ENCODE measurements at places on chromosomes 1 and 21.
A peak's percentile ranks its signal among the peaks of the same experiment; 100 is the strongest.

GRCh38 chr21:35338281-35338680 lies 289.2 kb upstream of the RUNX1 start:
- DNase-seq, result no peak

DNA sequence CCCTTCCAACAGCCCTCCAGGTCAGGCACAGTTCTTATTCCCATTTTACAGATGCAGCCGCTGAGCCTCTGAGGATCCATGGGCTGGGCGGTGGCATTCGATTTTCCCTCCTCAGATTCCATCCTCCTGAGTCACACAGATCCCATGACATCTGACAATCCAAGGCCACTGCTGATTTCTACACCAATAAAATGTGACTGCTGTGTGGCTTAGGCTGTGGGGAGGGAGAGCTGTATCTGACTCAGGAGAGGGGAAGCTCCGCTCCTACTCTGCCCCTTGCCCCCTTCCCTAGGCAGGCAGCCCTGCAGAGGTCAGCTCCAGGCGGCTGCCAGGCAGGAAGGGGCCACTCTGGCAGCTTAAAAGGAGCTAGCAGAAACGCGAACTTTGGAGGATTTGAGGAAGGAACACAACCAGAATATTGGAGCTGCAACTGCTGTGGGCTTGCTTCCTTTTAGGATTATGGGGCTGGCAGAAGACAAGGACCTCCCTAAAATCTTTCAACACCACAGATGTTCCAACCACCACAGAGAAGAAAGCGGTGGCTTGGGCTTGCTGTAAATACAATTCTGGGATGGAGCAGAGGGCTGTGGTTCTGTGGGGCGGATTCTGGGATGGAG lies 50.0 kb downstream of the MRPL37 start:
- DNase-seq, result no peak

DNA sequence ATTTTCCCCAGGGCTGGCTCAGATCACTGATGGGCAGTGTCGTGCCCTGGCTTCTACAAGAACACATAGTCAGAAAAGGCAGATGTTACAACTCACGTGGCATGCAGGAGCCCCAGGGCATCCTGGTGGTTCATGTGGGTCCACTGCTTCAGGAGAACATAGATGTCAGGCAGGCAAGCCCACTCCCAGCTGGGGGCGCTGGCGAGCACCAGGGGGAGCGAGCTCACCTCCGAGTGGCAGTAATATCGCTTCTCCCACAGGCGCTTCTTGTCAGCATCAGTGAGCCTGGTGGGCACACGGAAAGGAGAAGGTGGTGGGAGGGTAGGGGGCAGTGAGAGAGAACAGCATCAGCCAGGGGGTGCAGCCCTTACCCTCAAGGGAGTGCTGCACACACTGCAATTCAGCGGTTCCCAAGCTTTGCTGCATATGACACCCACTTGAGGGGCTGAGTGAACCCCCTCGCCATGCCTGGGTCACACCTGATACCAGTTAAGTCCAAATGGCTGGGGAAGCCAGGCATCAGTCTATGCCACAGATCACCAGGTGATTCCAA lies 34.3 kb upstream of the PPP1R15B start:
- peak; percentile 18 for DNase-seq

- no peak for DNase-seq
Observed at GRCh38 chr1:212967801-212968200, 17.5 kb downstream of the VASH2 start.

DNA sequence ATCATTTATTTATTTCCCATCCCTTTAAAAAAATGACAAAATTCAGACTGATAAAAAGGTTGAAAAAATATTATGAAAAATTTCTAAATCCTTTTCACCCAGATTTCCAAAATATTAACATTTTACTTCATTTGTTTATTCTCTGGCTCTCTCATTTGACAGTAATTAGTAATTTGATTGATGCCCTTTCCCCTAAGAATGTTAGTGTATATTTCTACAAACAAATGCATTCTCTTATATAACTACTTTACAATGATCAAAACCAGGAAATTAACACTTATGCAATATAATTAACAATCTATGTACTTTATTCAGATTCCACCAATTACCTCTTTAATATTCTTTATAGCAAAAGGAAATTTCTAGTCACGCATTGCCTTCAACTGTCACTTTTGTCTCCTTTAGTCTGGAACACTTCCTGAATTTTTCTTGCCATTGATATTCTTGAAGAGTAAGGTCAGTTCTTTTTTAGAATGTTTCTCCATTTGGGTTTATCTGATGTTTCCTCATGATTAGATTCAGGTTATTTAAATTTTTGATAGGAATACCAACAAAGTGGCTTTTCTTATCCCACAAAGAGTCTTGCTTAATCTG lies 3.9 kb downstream of the CD53 start:
- no peak for DNase-seq

- no peak for DNase-seq
Observed at GRCh38 chr1:203985676-203986075, 87.2 kb upstream of the SOX13 start.

- DNase-seq, result no peak
Observed at GRCh38 chr1:57576756-57577155, 152.9 kb upstream of the DAB1 start.

GRCh38 chr1:54220004-54220811 lies 20.2 kb downstream of the MRPL37 start:
- no peak for DNase-seq

- DNase-seq, result no peak
Observed at GRCh38 chr1:46210561-46210960, 7.4 kb downstream of the LURAP1 start.

GRCh38 chr1:95308276-95309030 lies 74.4 kb downstream of the RWDD3 start:
- no peak for DNase-seq

DNA sequence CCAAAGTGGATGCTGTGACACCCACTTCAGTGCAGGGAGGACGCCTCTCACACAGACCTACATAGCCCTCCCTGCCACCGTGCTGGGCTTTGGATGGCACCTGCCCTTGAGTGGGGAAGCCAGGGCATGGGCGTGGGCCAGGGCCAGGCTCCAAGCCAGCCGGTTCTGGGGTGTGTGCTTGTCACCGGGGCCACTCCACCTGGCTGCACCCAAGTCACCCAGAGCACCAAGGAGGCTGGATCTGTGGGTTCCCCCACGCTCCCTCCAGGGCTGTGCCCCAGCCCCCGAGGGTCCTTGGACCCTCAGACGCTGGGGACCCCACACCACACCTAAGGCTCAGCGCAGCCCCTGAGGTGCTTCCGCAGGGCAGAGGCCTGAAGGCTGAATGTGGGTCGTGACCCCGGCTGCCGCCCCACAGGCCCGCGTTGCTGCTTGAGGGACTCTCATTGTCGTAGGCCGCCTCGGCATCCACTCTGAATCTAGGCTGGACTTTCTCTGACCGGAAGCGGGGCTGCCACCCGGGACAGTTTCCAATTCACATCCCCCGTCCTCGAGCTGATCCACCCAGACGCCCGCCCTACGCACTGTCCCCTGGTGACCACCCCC lies 1.5 kb downstream of the MXRA8 start:
- no peak for DNase-seq

GRCh38 chr21:45990741-45991605 lies 9.4 kb downstream of the COL6A1 start:
- no peak for DNase-seq

DNA sequence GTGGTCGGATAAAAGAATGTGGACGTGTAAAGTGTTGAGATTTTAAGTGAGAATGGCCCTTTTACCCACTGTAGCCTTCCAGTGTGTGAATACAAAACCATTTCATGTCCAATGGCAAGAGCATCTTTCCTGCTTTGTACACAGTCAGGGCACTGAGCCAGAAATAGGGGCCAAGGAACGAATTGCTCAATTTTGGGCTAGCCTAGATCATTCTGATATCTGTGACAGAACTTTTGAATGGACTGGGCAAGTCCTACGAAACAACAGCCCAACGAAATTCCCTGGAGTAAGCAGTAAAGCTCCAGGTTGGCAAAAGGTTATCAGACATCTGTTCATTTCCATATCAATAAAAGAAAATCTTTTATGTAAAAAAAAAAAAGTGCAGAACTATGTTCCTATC lies 5.5 kb downstream of the KIF26B start:
- DNase-seq, result no peak

DNA sequence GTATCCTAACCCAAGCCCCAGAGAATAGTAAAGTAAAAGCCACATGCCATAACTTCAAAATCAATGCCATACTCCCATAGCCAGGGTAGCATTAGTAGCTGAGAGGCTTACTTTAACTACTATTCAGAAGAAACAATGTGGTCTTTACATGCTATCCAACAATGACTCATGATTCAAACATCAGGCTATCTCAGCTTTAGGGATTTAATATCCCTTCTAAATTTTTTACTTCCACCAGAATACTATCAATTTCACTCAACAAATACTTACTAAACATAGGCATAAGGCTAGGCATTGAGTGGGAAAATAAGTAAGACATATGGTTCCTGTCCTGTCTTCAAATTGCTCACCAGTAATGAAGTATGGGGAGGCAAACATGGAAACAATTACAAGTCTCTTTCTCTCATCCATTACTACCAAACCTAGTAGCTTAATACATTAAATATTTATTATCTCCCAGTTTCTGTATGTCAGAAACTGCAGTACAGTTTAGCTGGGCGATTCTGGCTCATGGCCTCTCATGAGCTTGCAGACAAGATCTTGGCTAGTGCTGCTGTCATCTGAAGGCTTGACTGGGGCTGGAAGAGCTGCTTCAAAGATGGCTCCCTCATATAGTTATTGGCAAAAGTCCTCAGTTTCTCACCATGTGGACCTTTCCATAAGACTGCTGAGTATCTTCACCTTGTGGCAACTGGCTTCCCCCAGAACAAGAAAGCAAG lies 30.7 kb downstream of the EVI5 start:
- DNase-seq, result no peak

DNA sequence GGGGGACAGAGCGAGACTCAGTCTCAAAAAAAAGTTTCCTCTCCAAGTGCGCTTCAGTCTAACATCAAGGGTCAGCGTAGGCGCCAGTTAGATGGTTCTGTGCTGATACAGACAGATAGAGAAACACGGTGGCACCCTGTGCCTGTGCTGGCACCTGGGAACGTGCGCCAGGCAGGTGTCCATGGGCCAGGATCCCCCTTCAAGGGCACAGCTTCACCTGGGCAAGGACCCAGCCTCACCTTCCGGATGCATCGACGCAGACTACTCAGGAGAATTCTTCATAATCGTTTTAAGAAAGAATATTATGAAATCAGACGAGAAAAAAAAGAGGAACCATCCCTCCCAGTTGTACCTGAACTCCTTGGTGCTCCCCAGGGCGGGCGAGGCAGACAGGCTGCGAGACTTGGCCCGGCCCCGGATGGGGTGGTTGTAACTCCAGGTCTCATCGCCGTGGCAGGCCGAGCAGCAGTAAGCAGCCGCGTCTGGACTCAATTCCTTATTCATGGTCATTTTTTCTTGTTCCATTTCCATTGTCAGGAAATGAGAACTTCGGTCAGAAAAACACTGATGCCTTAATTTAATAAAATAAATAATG lies 13.3 kb downstream of the NADK start:
- DNase-seq, result no peak

DNA sequence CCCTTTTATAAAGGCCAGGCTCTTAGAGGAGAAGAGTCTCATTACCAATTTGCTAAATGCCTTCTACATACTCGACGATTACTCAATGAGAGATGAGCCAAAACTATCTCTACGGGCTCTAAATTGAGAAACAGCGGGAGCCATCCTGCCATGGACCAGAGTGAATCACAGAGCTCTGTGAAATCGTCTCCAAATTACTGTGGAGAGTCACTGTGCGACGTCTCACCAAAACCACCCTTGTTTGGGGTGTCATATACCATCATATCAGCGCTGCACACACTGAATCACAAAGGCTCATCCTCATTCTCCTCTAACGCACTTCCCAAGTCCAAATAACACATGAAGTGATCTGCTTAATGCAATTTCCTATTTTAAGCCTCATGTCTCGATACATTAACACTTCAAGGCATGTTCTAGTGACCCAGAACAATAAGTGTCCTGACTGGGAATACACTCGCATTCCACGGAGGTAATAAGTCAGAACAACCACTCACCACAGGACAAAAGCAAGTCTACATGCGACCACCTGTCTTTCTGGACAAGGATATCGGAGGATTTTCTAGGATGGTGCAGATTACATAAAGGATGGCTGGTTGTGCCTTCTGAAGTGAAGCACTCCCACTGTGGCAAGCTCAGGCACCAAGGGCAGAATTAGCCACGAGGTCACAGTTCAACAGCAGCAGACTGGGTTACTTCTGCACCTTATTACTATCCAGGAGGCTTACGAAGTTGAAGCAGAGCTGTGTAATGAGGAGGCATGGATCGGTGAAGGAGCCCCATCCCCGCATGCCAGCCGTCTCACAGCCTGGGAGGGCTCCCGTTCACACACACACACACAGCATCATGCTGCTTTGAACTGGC lies 44.3 kb downstream of the NID1 start:
- DNase-seq, result no peak

- no peak for DNase-seq
Observed at GRCh38 chr21:25558123-25558522, 49.2 kb downstream of the MRPL39 start.

DNA sequence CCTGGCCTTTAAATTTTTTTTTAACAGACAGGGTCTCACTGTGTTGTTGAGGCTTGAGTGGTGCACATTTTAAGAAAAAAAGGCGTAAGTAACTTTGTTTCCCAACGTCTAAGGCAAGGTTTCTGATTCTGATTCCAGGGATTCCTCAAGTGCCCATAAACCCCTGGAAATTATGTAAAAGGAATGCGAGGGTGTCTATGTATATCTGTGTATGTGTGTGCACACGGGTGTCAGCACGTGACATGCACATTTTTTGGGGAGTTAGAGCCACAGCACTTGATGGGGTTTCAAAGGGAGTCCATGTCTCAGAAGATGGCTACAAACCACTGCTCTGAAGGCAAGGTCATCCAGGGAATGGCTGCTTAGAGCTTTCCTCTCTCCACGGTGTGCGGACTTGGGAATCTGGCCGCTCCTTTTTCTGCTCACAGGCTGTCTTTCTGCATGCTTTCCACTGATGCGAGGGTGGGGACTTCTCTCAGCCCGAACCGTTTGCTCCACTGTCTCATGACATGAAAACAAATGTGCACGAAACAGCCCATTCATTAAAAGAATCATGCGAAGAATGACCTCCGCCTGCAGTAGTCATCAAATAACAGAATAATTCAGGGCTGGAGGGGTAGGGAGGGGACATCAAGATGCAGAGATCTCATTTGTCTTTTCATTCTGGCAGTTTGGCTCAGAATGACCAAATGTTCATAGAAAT lies 18.7 kb upstream of the RERE start:
- DNase-seq, result no peak

GRCh38 chr21:16283516-16283915 lies 553.7 kb downstream of the USP25 start:
- no peak for DNase-seq

DNA sequence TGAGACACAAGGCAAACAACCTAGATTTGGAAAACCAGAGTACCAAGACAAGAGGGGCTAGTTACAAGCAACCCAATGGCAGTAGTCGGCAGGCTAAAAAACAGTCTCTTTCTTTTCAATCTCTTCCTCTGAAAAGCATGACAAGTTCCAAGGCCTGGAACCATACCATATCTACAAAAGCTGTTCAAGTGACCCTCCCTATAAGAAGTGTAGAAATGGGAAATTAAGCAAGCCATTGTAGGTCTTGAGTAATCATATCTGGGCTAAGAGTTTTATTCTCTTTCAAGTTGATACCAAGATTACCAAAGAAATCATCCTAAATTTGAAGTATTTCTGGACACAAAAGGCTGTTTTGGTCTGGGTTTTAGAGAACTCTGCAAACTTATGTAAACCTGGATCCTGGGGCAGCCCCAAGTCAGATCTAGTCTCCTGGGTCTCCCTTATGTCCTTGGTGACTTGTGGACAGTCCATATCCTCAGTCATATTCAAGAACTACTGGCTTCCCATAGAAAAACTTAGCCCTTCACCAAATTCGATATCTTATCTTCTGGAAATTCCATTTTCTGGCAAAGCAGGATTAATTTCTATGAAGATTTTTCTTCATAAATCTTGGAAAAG lies 24.7 kb downstream of the FMO3 start:
- DNase-seq, result no peak

- DNase-seq, result no peak
Observed at GRCh38 chr1:165795894-165796293, 27.2 kb upstream of the TMCO1 start.

All from activated T-helper 1 cell treated with Interleukin-2 at 50 U/mL for 16 hours (primary cell).